ENCODE measurements at places on chromosomes 3 and 15.

- DNase-seq: no peak
These were observed 58.3 kb upstream of the ATG7 start for GRCh38 chr3:11213810-11214450.

DNA sequence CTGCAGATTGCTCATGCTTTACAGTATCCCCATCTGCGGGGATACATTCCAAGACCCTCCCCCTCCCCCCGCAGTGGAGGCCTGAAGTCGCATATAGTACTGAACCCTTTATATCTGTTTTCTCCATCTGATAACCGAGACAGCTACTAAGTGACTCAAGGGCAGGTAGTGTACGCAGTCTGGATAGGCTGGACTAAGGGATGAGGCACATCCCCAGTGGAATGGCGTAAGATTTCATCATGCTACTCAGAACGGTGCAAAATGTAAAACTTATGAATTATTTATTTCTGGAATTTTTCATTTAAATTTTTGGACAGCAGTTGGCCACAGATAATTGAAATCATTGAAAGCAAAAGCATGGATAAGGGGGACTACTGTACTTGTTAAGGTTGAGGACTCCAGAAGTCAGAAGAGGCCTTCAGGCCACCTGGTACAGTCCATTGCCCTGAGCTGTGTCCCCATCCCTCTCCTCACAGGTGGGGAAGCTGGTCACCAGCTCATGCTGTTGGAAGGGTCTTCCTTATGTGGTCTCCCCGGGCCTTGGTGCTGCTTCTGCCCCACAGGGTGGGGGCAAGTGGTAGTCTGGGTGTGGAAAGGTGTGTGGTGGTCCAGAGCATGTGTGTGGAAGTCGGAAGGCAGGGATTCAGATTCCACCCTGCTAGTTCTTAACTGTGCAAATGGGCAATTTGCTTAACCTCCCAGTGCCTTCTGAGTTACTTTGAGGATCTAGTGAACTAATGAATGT is 72.0 kb downstream of the HCN4 start:
- no peak for DNase-seq

DNA sequence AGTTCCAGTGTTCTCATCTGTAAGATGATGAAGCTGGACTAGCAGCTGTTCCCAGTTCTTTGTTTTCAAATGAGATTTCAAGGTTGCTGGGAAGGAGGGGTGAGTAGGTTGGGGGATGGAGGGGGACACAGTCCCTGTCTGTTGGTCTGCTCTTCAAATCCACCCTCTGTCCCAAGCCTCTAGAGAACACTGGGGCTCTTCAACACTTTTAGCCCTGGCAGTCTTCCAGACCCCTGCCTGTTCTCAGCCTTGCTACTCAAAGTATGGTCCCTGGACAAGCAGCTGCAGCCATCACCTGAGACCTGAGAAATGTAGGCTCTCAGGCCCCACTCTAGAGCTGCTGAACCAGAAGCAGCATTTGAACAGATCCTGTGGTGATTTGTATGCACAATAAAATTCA is 41.3 kb downstream of the NEK11 start:
- no peak for DNase-seq

DNA sequence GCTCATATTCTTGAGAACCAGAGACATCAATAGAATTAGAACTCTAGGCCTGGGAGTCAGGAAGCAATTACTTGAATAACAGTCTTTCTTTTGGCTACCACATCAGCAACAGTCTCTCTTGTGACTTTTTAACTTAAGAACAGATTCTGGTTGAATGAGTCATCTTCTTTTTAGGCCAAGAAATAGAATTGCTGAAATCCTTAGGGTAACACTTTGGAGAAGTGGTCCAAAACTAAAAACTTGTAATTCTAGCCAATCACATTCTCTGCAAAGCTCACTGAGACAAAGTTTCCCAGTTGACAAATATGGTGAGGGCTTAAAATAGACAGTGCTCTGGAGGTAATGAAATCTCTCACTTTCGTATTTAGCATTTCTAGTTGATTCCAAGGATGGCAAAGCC is 238.0 kb downstream of the SHOX2 start:
- no peak for DNase-seq

DNA sequence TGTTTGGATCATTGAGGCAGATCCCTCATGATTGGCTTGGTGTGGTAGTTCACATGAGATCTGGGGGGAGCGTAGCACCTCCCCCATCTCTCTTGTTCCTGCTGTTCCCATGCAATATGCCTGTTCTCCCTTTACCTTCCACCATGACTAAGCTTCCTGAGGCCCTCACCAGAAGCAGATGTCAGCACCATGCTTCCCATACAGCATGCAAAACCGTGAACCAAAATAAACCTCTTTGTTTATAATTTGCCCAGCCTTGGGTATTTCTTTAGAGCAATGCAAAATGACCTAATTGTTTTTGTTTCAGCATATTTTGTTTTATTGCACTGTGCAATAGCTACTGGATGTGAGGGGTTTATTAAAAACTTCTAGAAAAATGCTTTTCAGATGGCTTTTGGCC is 56.6 kb upstream of the CHST2 start:
- no peak for DNase-seq

DNA sequence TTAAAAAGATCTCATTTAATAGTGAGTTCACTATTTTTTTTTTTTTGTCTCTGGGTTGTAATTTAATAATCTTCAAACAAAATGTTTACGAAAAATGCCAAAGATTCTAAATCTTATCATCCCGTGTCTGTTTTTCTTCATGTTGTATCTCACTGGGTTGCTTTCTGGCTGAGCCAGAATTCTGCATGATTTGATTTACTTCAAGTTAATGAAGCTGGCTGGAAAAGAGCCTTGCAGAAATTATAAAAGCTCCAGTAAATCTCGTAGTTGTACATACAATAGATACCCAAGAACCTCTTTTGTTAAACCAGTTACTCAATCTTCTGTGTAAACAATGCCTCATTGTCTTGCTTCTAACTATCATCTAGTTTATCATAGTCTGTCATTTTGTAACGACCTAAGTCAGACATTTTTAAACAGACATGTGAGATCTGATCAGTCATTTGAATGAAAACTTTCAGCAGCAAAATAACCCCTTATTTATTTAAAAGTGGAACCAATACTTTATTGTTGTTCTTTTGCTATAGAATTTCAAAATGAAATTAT is 249.0 kb downstream of the MCTP2 start:
- no peak for DNase-seq

GRCh38 chr3:143066033-143066432 is 53.5 kb upstream of the CHST2 start:
- DNase-seq: no peak

DNA sequence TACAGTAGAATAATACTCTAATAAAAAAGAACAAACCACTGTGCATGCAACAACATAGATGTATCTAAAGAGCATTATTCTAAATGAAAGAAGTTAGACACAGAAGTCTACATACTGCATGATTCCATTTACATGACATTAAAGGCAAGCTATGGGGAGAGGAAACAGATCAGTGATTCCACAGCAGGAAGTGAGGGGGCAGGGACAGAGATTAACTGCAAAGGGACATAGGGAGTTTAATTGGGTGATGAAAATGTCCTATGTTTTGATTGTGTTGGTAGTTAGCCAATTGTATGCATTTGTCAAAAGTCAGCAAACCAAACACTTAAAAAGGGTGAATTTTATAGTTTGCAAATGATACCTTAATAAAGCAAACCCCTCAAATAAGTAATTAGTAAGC is 13.8 kb downstream of the CRYGS start:
- no peak for DNase-seq

DNA sequence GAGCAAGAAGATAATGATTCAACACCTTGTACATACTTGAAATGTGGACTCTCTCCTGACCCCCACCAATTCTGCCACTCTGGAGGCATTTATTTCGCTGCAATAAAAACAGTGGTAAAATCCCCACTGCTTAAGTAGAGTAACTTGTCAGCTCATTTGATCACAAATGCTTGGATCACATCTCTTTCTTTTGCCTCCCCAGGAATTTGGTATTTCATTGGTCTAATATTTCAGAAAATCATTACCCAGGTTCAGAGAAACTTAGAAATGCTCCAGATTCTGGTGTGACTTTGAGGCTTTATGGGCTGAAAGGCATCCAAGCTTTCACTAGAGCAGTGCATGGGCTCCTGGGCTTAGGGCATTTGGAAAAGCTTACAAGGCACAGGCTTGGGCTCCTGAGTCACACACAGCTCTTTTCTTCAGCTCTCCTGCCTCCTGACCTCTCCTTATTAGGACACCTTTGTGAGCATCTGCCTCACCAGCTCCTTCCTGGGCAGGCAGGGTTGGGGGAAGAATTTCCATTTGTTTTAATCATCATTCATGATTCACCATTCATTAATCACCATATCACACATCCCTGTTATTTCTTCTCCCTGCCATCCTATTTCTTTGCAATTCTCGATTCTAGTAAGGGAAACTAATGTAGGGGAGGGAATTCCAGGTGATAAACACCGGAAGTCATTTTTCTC is 22.5 kb downstream of the CDCP1 start:
- DNase-seq: no peak

DNA sequence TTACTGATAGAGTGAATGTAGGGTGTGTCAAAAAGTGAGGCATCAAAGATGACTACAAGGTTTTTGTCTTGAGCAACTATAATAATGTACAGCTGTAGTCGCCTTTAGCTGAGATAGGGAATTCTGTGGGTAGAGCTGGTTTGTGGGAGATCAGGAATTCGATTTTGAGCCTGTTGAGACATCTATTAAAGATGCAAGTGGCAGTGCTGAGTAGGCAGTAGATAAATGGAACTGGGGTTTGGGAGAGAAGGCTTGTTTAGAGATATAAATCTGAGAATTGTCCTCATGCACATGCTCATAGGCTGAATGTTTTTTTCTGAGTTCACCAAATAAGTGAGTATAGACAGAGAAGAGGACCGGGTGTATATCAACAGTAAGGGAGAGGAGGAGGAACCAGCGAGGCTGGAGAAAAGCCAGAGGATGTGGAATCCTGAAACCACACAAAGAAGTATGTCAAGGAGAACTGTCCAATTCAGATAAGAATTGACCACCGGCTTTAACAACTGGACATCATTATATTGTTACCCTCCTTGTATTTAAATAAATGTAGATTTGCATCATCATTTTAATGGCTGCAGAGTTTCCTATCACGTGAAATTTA is 146.0 kb upstream of the TNIK start:
- DNase-seq: no peak

GRCh38 chr3:162332344-162332743 is 835.7 kb downstream of the OTOL1 start:
- no peak for DNase-seq

DNA sequence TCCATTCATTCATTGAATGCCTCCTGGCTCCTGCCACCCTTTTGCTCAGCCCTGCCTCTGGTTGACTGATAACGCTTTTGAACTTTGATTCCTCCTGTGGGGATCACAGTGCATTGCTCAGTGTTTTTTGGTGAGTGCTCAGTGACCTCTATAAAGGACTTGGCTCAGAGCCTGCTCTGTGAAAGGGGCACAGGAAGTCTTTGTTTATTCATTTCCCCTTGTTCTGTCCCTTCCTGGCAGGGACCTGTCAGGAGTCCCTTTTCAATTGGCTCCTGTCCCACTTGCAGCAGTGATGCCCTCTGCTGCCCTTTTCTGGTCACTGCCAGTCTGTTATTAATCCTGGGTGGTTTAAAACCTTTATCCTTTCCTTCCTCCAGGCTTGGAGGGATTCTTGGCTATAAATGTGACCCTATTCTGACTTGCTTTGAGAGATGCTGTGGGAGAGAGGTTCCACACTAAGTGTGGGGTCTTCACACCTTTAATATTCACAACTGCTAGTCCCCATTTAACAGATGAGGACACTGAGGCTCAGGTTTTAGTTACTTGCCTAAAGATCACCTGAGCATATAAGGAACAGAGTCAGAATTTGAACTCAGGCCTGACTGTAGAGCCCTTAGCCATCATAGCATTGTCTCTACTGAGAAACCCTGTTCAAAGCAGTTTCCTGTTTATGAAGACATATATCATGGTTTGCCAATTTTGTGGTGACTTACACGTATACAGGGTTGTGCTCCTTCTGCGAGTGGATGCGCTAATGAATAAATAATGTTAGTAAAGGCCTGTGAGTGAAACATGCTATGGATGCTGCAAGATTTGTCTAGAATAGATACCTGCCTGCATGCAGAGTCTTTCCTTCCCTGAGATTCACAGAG is 23.2 kb upstream of the TATDN2 start:
- peak; percentile 27 for DNase-seq

DNA sequence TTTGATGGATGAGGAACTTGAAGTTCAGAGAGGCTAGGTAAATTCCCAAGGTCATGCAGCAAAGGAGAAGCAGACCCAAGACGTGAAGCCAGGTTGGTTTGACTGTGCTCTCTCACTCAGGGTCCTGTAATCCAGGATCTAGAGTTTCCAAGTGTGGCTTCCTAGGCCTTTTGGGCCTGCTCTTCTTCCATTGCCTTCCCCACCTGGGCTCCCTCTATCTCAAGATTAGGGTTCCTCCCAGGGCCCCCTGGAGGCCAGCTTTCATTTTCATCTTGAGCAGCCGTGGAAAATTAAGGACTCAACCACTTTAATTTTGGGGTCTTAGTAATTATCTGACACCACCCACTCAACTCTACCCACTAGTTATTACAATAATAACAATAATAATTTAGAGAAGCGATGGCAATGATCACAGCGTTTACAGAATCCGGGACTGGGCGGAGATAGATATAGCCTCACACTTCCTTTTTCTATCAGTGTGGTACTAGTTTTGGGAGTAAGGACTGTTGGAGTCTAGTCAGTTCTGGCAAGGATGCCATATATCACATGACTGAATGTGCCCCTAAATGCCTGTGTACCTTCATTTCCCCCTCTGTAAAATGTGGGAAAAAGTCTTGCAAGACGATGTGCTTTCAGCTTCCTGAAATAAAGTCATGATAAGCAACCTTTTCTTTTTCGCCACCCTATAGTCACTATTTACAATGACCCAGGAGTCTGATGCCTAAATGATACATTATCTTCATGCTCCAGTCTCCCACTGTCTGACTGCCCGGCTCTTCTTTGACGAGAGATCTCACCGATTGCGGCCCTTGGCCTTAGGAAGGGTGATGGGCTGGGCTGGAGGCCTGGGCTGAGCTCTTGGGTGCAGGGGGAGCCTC is 30.2 kb upstream of the MAGEF1 start:
- DNase-seq: no peak

- no peak for DNase-seq
These were observed 31.3 kb upstream of the LYSMD4 start for GRCh38 chr15:99764522-99764921.

GRCh38 chr15:86155551-86155950 is 75.9 kb downstream of the AGBL1 start:
- no peak for DNase-seq

GRCh38 chr3:126448136-126448892 is 27.4 kb downstream of the ZXDC start:
- no peak for DNase-seq

DNA sequence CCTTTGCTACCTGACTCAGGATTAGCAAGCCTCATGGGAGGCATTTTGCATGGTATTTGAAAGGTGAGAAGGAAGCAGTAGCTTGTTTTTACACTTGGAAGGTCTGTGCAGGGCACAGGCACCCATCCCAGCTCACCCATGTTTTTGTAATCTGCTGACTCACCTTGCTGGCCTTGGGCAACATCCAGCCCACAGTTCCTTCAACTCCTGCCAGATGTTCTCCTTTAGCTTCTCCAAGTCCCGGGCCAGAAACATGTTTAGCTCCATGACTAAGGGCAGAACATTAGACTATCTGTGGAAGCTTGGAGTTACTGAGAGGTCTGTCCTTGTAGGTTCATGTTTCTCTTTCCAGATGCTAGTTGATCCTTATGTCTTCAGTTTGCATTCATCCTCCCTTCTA is 12.4 kb upstream of the ZNF770 start:
- no peak for DNase-seq

GRCh38 chr3:183534249-183534648 is 21.3 kb downstream of the KLHL6 start:
- no peak for DNase-seq

Data from esophagus squamous epithelium (tissue), 5 donors.